ENCODE measurements at places on chromosomes 12 and 14.

GRCh38 chr12:11412731-11413130 lies 17.4 kb upstream of the PRB2 start:
- DNase-seq: no peak

DNA sequence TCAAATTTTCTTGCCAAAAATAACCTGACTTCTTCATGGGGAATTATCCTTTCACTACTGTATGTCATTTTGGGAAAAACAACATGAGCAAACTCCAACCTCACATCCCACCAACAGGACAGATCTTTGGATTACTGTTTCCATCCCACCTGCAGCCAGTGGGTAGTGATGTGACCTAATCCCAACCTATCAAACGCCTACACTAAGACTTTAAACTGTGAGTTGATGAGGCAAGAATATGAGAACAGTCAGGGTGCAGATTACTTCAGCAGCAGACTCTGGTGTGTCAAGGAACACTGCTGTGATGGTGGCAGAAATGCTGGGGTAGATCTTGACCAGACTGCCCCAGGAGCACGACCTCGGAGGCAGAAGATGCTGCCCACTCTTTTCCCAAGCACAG lies 293.2 kb downstream of the DUSP6 start:
- DNase-seq: no peak

GRCh38 chr14:46344327-46344937 lies 307.1 kb downstream of the RPL10L start:
- peak; percentile 33 for DNase-seq

DNA sequence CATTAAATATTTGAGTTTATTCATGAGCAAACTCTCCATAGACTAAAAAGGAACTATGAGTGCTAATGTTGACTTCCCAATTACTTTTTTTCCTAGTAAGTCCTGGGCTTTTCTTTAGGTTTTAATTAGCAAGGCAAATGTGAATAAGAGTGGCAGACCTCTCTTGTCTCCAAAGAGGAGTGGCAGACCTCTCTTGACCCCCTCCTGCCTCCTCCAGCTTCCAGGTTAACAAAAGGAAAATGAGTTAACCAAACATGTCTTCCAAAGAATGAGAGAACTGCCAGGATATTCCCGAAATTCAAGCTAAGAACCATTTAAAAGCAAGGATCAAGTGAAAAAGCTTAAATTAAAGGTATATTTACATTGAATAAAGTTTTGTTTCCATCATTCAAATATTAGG lies 253.2 kb downstream of the MDGA2 start:
- no peak for DNase-seq

DNA sequence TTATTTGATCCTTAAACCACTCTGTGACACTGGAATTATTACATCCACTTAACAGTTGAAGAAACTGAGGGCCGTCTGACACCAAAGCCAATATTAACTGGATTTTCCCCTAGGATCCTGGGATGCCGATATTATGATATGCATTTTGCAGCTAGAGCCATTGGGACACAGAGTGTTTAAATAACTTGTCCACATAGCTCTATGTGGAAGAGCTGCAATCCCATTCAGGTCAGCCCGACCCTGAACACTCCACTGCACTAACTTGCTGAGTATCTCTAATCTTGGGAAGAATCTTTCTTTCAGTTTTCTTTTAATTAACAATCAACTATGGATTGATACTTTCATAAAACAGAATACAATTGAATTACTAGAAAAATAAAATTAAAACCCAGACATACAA lies 37.9 kb downstream of the RMST start:
- no peak for DNase-seq

All from iPS DF 19.7 (cell line).